ENCODE measurements at places on chromosomes 5 and 9.
A peak's percentile ranks its signal among the peaks of the same experiment; 100 is the strongest.

DNA sequence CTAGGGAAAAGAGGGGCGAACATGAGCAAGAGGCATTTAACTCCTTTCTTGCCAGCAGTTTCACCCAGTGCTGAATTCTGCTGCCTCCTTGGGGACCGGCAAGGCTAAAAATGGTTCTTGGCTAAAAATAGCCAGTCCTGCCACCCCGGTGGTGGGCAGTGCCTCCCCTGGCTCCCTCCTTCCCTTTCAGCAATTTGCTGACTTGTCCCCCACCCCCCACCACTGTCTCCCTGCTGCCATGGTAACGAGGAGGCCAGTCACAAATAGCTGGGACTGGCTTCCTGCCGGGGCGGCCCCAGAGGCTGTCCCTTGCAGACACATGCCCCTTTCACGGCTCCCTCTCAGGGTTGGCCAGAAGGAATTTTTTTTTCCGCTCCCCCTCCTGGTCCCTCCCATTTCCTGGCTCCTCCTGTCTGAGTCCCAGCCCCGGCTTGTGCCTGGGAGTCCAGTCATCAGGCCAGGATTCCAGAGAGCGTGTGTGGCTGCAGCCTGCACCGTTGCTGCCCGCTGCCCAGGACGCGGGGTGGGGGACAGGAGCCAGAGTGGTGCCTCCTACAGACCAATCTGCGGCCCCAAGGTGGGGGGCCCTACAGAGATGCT is 130.3 kb downstream of the RGS3 start:
- DNase-seq: no peak

GRCh38 chr5:160850421-160850820 is 1.6 kb downstream of the ATP10B start:
- DNase-seq: no peak

- DNase-seq: no peak
Observed at GRCh38 chr5:34832568-34832967, 6.4 kb upstream of the TTC23L start.

DNA sequence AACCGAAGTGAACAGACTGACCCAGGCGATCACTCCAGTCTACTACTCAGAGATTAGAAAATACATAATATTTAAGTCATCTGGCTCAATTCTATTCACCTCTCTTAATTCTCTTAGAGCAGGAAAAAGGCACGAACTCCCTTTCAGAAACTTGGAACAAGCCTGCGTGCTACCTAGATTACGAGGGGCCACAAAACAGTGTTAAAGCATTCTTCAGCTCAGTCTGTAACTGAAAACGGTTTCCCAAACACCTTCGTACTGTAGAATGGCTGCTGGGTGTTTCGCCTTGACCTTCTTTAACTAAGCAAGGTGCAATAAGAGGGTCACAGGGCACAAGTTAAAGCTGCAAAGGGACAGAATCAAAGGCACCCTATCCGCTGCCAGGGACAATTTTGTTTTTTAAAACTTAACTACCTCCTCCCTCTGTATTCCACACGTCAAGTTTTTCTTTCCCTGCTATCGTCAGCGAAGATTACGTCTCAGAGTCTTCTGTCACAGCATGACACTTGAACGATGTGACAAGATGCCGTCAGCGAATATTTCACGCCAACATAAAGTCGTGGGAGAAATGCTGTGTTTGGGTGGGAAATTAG is 687 bp downstream of the LYSMD3 start:
- DNase-seq: peak; percentile 17

DNA sequence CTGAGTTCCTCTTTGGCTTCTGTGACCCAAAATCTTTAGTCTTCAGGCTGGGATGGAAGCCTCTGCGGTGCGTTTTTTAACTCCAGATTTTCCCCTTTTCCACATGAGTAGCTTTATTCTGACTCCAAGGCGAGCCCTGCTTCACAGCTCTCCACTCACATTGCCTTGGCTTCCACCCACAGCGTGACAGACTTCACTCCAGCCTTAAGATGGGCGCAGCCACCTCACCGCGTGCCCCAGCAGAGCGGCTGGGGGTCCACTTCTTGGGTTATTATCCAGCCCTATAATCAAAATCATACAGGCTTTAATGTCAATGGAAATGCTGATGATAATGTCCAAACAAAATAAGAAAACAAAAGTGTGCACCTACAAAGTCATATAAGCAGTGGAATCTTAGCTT is 1.2 kb downstream of the EXOC3 start:
- no peak for DNase-seq

DNA sequence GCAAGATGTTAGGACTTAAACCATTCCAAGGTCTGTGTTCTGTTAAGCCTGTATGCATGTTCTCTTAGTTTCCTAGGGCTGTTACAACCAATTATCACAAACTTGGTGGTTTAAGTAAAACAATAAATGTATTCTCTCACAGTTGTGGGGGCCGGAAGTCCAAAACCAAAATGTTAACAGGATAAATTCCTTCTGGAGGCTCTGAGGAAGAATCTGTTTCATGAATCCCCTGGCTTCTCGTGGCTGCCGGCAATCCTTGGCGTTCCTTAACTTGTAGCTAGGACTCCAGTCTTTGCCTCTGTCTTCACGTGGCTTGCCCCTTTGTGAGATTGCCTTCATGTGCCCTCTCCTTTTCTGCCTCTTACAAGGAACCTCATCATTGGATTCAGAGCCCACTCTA is 30.4 kb downstream of the FEM1C start:
- no peak for DNase-seq

DNA sequence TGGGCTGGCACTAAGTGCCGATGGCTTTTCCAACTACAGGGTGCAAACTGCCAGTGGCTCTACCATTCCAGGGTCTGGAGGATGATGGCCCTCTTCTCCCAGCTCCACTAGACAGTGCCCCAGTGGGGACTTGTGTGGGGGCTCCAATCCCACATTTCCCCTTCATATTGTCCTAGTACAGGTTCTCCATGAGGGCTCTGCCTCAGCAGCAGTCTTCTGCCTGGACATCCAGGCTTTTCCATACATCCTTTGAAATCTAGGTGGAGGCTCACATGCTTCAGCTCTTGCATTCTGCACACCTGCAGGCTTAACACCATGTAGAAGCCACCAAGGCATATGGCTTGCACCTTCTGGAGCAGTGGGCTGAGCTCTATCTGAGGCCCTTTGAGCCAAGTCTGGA is 70.3 kb downstream of the TSSK1B start:
- no peak for DNase-seq

GRCh38 chr9:34380034-34380510 is 3.4 kb upstream of the MYORG start:
- DNase-seq: no peak

DNA sequence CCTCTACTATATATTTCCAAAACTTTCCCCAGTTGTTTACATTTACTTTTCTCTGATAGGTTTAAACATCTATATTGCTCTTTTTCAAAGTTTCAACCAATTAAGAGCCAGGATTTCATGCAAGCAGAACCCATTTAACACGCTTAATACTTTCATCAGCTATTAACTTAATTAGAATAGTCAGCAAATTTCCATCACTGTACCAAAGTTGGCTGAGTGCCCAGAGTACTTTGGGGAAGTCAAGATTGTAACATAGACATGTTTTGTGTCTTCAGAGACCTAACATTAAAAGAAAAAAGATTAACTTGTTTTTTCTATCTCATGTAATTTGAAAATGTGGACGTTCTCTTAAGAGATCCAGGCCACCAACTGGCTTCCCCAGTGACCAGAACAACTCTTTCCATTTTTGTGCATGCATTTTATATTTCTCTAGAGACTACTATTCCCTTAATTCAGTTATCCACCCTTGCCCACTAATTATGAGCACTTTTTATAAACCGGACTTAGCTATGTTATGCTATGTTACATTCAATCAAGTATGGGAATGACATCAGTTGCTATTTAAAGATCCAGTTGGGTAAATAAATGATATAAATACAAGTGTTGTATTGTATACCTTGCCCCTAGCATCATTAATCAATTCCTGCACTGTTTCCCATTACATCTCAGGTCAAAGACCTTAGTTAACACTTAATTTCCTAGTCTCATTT is 478.1 kb upstream of the NMUR2 start:
- DNase-seq: no peak

DNA sequence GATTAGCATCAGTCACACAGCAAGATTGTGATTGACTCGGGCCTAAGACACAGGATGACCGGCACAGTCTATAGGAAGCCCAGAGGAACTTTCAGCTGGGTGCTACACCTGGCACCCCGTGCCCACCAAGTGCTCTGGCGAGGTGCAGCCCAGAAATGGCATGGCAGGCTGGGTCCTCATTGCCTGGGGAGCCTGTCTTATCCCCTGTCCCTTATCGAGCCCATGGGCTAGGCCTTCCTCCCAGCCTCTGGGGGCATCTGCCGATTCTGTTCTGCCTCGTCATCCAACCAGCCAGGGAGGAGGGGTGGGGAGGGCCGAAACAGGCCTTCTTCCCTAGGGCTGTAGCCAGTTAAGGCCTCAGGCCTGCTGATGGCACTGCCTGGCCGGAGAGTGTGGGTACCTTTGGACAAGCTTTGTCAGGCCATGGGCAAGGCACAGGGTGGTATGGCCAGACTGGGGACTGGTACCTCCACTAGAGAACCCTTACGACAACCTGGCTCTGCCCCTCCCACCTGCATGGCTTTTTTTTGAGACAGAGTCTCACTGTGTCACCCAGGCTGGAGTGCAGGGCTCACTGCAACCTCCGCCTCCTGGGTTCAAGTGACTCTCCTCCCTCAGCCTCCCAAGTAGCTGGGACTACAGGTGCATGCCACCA is 1.6 kb downstream of the GRK6 start:
- no peak for DNase-seq

DNA sequence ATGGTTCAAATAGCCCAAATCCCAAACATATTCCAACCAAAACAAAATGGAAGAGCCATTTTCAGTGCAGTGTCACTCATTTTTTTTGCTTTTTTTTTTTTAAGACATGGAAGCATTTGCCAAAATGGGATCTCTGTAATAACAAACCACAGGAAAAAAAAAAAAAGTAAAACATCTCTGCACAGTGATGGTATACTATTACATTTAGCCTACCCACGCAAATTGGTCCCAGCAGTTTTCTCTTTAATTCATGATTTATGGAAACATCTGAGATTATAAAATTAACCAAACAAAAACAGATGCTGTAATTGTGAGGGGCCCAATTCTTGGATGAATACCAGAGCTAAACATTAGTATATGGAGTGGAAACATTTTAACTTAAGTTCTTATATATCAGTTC is 566.6 kb downstream of the ZNF608 start:
- DNase-seq: no peak

GRCh38 chr5:107990881-107991810 is 320.4 kb upstream of the EFNA5 start:
- no peak for DNase-seq

DNA sequence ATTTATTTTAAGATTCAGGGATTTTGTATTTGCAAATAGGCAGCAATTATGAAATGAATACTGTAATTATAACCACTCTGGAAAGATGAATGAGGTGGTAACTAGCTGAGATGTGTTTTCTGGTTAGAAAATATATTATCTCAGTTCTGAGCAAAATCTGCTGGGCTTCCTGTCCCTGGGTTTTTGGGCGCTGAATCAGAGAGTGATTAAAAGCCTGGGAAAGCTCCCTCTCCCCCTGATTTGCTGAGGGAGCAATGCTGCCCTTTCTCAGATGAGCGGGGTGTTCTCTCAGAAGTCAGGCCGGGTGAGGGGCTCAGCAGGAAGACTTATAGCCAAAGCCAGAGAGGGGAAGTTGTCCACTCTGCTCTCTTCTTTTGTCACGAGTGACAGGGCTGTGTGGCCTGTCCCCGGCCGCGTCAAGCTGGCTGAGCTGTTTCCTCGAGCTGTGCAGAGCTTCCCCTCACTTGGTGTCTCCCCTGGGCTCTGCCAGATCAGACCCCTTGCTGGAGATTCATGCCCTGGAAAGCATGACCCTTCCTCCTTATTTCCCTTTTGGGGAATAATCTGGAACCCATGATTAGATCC is 39.8 kb upstream of the PITX1 start:
- no peak for DNase-seq

- no peak for DNase-seq
Observed at GRCh38 chr5:167908606-167909005, 382.8 kb upstream of the WWC1 start.

DNA sequence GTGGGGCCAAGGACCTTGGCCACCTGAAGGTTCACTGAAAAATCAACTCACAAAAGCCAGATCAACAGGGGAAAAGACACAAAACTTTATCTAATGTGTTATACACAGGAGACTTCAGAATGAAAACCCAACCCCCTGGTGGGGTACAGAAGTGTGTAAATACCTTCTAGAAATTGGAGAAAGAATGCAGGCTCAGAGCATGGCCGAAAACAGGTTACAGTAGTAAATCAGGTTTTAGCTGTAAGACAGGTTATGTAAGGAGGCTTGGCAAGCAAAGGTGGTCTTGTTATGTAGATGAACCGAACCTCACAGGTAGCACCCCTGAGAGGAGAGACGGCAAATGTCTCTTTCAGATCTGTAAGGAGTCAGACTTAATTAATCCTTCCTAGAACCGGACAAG is 10.0 kb downstream of the CEMIP2 start:
- no peak for DNase-seq

DNA sequence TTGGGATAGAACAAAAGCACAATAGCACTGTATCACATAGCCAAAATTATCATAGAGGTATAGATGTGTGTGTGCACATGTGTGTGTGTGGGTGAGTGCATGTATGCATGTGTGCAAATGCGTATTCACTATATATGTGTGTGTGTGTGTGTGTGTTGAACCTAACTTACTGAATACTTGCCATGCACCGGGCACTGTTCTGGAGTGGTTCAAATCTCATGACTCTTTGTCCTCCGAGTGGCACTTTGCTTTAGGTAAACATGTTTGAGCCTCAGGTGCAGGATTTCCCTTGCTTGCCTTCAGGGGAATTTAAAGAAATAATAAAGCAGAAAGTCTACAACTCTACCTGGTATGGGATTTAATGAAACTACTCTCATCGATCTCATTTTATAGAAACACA is 183.5 kb upstream of the GDNF start:
- DNase-seq: no peak

GRCh38 chr5:14753947-14754346 is 89.4 kb downstream of the OTULIN start:
- DNase-seq: no peak

- DNase-seq: no peak
Observed at GRCh38 chr5:160289721-160290120, 22.6 kb downstream of the CCNJL start.

GRCh38 chr5:59333416-59333815 is 560.1 kb downstream of the PDE4D start:
- no peak for DNase-seq

DNA sequence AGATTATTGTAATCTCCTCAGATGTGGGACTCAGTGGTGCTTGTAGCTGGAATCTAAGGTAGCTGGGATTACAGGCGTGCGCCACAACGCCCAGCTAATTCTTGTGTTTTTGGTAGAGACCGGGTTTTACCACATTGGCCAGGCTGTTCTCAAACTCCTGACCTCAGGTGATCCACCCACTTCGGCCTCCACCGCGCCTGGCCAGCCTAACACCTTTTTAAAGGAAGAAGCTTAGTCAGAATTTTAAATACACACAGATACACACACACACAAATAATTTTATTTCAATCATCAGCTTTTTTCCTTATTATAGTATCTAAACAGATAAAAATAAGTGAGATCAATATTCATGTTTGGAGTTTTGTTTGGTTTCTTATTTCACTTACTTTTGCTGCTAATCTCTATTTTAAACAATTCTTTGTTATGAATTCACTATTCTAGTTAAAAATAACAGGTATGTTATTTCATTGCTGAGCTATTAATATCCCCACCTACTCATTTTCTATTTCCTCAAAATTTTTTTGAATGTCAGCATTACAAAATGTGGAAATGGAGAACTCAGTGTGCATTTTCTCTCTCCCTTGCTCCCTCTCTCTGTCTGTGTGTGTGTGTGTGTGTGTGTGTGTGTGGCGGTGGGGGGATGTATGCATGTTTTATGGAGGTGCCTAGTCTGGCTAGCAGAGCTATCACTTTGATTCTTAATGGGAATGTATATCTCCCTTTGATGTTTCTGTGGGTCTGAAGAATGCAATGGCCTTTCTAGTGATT is 960.6 kb upstream of the DMAC1 start:
- DNase-seq: no peak

Measured in T-cell (primary cell).